ENCODE measurements at places on chromosomes 12 and 14. TPM values are rescaled to one million over a fixed set of nuclear protein-coding genes. Genes with fewer than 3 reads are reported as not detected.

Gene NYNRIN
- total RNA-seq = 18.3 TPM

Gene C1S
- total RNA-seq = 6.2 TPM

Gene CD69
- 0.42 TPM for total RNA-seq

Gene FIGNL2
- 9.9 TPM for total RNA-seq

Gene CNTN1
- 16.9 TPM for total RNA-seq

Gene C12orf42
- total RNA-seq = 0.37 TPM

Gene DAD1
- total RNA-seq = 156 TPM

Gene AQP2
- total RNA-seq = not detected

Gene A2M
- 3.4 TPM for total RNA-seq

Gene TEX52
- not detected for total RNA-seq

GRCh38 chr14:22386924-22387775 is 201.9 kb downstream of the DAD1 start:
- no peaks in the 10 kb centered on the region for H3K27me3 ChIP-seq
- H3K36me3 ChIP-seq = no peaks in the 10 kb centered on the region
- H3K4me1 ChIP-seq = peaks cover 4% of the 10 kb centered on the region
- H3K4me3 ChIP-seq = no peak overlapping the region
- peak; percentile 72 for DNase-seq
- no peak overlapping the region for H3K27ac ChIP-seq

DNA sequence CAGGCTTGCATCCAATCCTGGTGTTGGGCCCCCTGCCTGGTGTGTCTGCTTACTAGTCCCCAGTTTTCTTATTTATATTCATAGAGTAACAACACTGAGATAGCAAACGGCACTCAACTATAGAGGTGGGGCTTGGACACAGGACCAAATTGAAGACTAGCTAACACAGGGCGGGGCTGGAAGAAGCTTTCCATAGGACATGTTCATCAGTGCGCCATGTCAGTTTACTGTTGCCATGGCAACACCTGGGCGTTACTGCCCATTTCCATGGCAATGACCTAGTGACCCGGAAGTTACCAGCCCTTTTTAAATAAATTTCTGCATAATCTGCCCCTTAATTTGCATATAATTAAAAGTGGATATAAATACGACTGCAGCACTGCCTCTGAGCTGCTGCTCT is 275.5 kb upstream of the TMEM132C start:
- no peaks in the 10 kb centered on the region for H3K4me1 ChIP-seq
- no peak overlapping the region for H3K27ac ChIP-seq
- no peak for DNase-seq
- H3K4me3 ChIP-seq = no peak overlapping the region
- H3K27me3 ChIP-seq = peaks cover 24% of the 10 kb centered on the region
- peaks cover 73% of the 10 kb centered on the region for H3K36me3 ChIP-seq

DNA sequence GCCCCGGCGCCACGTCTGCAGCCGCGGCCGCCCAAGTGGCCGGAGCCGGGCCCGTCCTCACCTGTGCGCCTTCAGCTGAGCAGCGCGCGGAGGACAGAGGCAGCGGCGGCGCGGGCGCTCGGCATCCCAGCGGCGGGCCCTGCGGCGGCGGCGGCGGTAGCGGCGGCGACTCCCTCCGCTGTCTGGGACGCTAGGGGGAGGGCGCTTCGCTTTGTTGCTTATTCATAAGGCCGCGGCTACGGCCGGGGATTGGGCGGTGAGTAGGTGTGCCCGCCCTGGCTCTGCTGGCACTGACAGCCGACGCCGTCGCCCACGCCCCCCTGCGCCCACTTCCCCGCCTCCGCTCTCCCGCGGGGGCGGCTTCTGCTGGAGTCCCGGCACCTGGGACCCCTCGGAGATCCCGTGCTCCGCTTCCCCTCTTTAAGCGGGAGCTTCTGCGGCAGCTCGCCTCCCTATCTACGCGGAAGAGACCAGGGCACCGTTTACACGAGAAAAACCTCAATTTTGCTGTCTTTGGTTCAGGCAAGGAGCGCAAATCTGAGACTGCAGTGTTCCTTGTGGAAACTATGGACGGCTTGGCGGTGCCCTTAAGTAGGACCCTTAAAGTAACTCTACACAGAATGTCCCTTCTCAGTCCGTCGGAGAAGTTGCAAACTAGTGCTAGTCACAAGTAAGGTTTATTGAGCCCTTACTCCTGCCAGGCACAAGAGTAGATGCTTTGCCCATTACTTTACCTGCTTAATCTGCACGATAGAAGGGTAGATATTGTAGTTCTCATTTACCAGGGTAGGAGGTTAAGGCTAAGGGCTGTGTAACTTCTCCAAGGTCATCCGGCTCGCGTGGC is at the start of gene ARMH4:
ARMH4 (minus strand) TSS at position 200 of the 844 bp plus-strand sequence. CDS start 12,855 bp downstream, outside the sequence.
- no peak within 1 kb of the TSS for H3K27ac ChIP-seq
- H3K4me3 ChIP-seq = peak within 1 kb of the TSS; percentile 82

GRCh38 chr14:73758392-73759182 is 44.4 kb upstream of the PNMA1 start:
- peak; percentile 89 for DNase-seq
- peak overlapping the region; percentile 68 for H3K4me3 ChIP-seq
- H3K36me3 ChIP-seq = no peaks in the 10 kb centered on the region
- H3K4me1 ChIP-seq = peaks cover 69% of the 10 kb centered on the region
- peak overlapping the region; percentile 32 for H3K27ac ChIP-seq
- peaks cover 25% of the 10 kb centered on the region for H3K27me3 ChIP-seq

GRCh38 chr12:6752167-6752920 is 597 bp downstream of the MLF2 start:
- H3K4me1 ChIP-seq = peaks cover 24% of the 10 kb centered on the region
- peak overlapping the region; percentile 92 for H3K4me3 ChIP-seq
- DNase-seq = peak; percentile 54

- H3K4me3 ChIP-seq = no peak overlapping the region
- H3K36me3 ChIP-seq = no peaks in the 10 kb centered on the region
- H3K27ac ChIP-seq = no peak overlapping the region
- H3K4me1 ChIP-seq = peaks cover 16% of the 10 kb centered on the region
Measured at GRCh38 chr14:53156238-53156637, 3.1 kb upstream of the DDHD1 start.

DNA sequence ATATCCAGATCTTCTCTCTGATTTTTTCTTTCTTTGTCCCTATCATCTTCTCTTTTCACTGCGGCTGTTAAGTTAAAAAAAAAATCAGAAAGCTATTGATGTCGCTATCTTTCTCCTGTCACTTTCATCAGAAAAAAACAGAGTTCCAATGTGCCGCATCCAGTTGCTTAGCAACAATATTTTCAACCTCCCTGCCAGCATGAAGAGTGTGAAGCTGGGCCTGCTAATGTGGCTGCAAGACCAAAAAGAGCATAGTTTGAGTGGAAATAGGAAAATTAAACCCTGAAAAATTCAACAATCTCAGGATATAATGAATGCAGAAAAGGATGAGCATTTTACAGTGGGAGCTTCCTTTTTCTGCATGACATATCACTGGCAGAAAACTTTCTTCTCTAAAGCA is 1025.4 kb upstream of the LRFN5 start:
- H3K36me3 ChIP-seq = no peaks in the 10 kb centered on the region
- H3K4me1 ChIP-seq = no peaks in the 10 kb centered on the region
- no peak for DNase-seq
- no peaks in the 10 kb centered on the region for H3K27me3 ChIP-seq
- H3K27ac ChIP-seq = no peak overlapping the region

- H3K4me1 ChIP-seq = peaks cover 24% of the 10 kb centered on the region
- peaks cover 2% of the 10 kb centered on the region for H3K27me3 ChIP-seq
- no peaks in the 10 kb centered on the region for H3K36me3 ChIP-seq
Measured at GRCh38 chr12:47841910-47842309, 22.2 kb upstream of the HDAC7 start.

- H3K27me3 ChIP-seq = peaks cover 3% of the 10 kb centered on the region
- H3K4me1 ChIP-seq = peaks cover 3% of the 10 kb centered on the region
- peak; percentile 90 for DNase-seq
- H3K4me3 ChIP-seq = no peak overlapping the region
- no peaks in the 10 kb centered on the region for H3K36me3 ChIP-seq
Measured at GRCh38 chr12:2944401-2945047, 14.7 kb upstream of the TEAD4 start.

GRCh38 chr14:76904100-76904739 is 78.0 kb downstream of the LRRC74A start:
- no peaks in the 10 kb centered on the region for H3K27me3 ChIP-seq
- no peak for DNase-seq
- no peak overlapping the region for H3K27ac ChIP-seq
- peaks cover 8% of the 10 kb centered on the region for H3K36me3 ChIP-seq
- no peak overlapping the region for H3K4me3 ChIP-seq
- H3K4me1 ChIP-seq = peaks cover 8% of the 10 kb centered on the region

- no peak overlapping the region for H3K27ac ChIP-seq
- DNase-seq = no peak
- H3K4me1 ChIP-seq = 0 out of 2 replicates have a peak, but pooled peaks cover 4% of the 10 kb centered on the region
- H3K4me3 ChIP-seq = no peak overlapping the region
- peaks cover 30% of the 10 kb centered on the region for H3K36me3 ChIP-seq
Measured at GRCh38 chr12:8088574-8088973, 6.5 kb downstream of the NECAP1 start.

DNA sequence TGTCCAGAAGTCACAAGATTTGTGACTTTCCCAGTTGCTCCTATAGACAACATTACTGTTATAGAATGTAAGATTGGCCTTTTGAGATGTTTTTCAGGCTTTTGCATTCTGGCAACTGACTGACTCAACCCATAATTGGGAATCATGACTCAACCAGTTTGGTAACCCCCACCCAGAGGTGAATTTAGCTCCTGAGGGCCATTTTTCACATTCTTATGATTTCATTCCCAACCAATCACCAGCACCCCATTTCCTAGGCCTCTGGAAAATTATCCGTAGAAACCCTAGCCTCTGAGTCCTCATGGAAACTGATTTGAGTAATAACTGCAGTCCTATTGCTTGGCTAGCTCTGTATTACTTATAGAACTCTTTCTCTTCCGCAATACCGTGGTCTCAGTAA is 626.0 kb upstream of the SEL1L start:
- no peaks in the 10 kb centered on the region for H3K4me1 ChIP-seq
- H3K27ac ChIP-seq = no peak overlapping the region
- H3K4me3 ChIP-seq = no peak overlapping the region
- H3K36me3 ChIP-seq = peaks cover 27% of the 10 kb centered on the region
- no peak for DNase-seq

- 0 out of 2 replicates have a peak, but pooled peaks cover 7% of the 10 kb centered on the region for H3K4me1 ChIP-seq
- no peaks in the 10 kb centered on the region for H3K27me3 ChIP-seq
- no peak for DNase-seq
- H3K36me3 ChIP-seq = peaks cover 33% of the 10 kb centered on the region
- H3K4me3 ChIP-seq = no peak overlapping the region
- peak overlapping the region; percentile 58 for H3K27ac ChIP-seq
Measured at GRCh38 chr14:96852823-96853422, 55.7 kb downstream of the VRK1 start.

DNA sequence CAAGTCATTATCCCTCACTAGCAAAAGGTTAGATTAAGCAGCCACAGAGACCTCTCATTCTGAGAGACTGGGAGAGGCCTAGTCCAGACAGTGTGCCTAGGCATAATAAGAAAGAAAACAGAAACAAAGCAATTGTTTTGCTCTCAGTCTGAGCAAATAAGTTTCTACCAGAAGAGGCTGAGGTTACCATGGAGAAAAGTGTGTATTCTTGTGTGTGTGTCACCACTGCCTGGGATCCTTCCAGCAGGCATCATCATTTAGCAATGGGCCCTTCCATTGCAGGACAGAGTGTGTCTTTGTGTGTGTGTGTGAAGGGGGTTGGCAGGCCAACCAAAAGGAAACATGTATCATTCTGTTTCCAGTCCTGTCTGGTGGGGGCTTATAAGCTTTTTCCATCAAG is 3.7 kb downstream of the EFS start:
- DNase-seq = no peak
- H3K4me1 ChIP-seq = peaks cover 22% of the 10 kb centered on the region
- H3K27me3 ChIP-seq = peaks cover 6% of the 10 kb centered on the region
- H3K27ac ChIP-seq = no peak overlapping the region

- H3K36me3 ChIP-seq = 0 out of 2 replicates have a peak, but pooled peaks cover 3% of the 10 kb centered on the region
- no peak overlapping the region for H3K4me3 ChIP-seq
- H3K4me1 ChIP-seq = peaks cover 1% of the 10 kb centered on the region
- DNase-seq = no peak
- no peak overlapping the region for H3K27ac ChIP-seq
Measured at GRCh38 chr12:184811-185575, 29.0 kb downstream of the SLC6A12 start.

- H3K36me3 ChIP-seq = no peaks in the 10 kb centered on the region
- no peak for DNase-seq
- H3K27ac ChIP-seq = no peak overlapping the region
- H3K4me1 ChIP-seq = no peaks in the 10 kb centered on the region
- no peaks in the 10 kb centered on the region for H3K27me3 ChIP-seq
- H3K4me3 ChIP-seq = no peak overlapping the region
Measured at GRCh38 chr12:93144109-93144508, 215.0 kb upstream of the EEA1 start.

DNA sequence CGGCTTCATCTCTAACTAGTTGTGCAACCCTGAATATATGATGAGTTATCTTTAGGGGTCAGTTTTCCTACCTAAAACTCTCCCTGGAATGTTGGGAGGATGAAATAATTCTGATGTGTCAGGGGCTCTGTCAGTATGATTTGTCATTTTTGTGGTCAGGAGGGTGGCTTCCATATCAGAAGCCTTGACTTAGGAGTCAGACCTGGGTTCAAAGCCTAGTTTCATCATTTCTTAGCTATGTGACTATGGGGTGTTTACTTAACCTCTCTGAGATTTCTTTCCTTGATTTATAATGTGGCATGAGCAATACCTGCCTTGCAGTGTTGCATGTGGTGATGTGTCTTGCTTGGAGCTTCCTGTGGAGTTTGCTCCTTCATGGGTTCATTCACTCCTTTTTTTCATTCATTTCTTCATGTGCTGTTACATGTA is 146.8 kb downstream of the CHST11 start:
- H3K4me1 ChIP-seq = peaks cover 33% of the 10 kb centered on the region
- peaks cover 4% of the 10 kb centered on the region for H3K36me3 ChIP-seq
- DNase-seq = no peak
- no peaks in the 10 kb centered on the region for H3K27me3 ChIP-seq
- H3K4me3 ChIP-seq = no peak overlapping the region
- H3K27ac ChIP-seq = peak overlapping the region; percentile 93

- peaks cover 4% of the 10 kb centered on the region for H3K27me3 ChIP-seq
- H3K4me1 ChIP-seq = peaks cover 22% of the 10 kb centered on the region
- DNase-seq = no peak
- no peak overlapping the region for H3K4me3 ChIP-seq
- H3K27ac ChIP-seq = no peak overlapping the region
Measured at GRCh38 chr12:49615725-49616124, 7.6 kb upstream of the PRPF40B start.

DNA sequence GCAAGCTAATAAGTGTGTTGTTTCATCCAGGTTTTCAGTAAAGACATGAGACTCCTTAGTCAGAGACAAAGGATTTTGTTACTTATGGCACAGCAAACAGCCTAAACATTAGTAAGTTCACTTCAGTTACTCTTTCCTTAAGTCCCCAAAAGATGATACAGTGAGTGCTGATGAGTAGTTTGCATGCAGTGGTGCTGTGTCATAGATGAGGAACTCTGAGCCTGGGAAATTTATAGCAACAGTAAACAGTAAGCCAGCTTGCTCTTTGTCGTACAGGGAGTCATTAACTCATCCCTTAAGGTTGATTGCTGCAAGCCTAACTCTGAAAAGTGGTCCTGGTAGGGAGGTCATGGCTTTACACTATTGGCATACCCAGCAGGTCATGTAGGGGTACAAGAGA is 208.6 kb upstream of the OR4E1 start:
- peaks cover 14% of the 10 kb centered on the region for H3K27me3 ChIP-seq
- H3K4me1 ChIP-seq = no peaks in the 10 kb centered on the region
- no peak overlapping the region for H3K27ac ChIP-seq
- H3K4me3 ChIP-seq = no peak overlapping the region

GRCh38 chr12:62435303-62436163 is 31.1 kb upstream of the MON2 start:
- peak overlapping the region; percentile 86 for H3K4me3 ChIP-seq
- H3K27me3 ChIP-seq = peaks cover 62% of the 10 kb centered on the region
- no peak overlapping the region for H3K27ac ChIP-seq
- peaks cover 16% of the 10 kb centered on the region for H3K4me1 ChIP-seq
- H3K36me3 ChIP-seq = no peaks in the 10 kb centered on the region
